ENCODE measurements at places on chromosomes 3 and 15.
A peak's percentile ranks its signal among the peaks of the same experiment; 100 is the strongest.

DNA sequence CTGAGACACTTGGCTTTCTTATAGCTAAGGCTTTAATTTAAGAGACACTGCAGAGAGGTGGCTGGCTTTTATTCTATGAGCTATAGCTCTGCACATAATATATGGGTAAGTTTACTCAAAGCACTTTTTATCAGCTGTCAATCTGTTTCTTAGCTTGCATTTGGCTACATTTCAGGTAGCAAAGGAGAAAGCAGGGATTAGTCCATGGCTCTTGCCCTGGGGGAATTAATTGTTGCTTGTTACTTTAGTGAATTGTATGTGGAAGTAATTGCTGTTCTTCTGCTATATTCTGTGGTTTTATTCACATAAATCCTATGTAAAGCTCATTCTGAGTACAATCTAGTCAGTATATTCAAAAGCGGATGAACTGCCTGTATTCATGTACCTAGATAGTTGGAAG is 14.4 kb upstream of the CCDC39 start:
- DNase-seq = peak; percentile 74

DNA sequence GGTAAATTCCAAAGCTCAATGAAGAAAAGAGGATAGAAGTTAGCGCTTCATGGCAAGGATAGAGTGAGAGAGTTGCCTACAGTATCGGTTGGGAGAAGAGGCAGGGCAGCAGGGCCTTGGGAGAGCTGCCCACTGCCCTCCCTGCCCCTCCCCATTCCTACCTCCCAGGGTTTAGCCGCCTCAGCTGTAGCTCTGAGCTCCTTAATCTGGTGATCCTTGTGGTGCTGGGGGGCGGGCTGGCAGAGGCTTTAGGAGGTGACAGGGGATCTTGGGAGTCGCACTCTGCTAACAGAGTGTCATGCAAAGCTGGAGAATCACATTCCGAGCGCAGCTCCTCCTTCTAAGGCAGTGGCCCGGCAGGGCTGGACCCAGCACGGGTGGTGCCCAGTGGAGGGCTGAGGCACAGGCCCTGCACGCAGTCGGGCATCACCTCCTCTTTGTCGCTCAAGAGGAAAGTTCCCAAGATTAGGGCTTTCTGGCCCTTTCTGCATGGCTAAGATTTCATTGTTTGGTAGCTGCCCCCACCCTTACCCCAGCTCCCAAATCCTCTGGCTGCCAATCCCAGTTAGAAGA is 57.1 kb upstream of the POLG start:
- no peak for DNase-seq

DNA sequence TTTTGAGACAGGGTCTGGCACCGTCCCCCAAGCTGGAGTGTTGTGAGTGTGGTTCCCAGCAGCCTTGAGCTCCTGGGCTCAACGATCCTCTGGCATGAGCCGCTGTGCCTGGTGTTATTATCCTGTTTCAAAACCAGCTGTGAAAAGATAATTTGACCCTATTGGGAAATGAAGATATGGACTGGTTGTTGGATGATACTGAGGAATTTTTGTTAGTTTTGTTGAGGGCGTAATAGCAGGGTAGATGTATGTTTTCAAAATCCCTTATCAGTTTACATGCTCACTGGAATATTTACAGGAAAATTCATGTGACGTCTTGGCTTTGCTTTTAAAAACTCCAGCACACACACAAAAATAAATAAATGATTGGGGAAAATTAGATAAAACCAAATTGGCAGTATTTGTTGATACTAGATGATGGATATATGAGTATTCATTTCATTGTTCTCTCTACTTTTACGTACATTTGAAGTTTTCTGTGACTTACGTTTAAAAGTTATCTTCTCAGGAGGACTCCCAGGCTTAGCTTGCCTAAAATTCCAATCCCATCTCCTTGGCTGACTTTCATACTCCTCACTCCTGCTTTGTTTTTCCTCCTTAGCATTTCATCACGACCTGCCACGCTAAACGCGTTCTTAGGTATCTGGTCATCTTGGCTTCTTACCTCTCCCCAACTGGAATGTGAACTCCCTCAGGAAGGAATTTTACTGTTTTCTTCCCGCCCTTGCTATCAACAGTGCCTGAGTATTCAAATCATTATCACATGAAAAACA is 56.8 kb upstream of the TFRC start:
- no peak for DNase-seq

DNA sequence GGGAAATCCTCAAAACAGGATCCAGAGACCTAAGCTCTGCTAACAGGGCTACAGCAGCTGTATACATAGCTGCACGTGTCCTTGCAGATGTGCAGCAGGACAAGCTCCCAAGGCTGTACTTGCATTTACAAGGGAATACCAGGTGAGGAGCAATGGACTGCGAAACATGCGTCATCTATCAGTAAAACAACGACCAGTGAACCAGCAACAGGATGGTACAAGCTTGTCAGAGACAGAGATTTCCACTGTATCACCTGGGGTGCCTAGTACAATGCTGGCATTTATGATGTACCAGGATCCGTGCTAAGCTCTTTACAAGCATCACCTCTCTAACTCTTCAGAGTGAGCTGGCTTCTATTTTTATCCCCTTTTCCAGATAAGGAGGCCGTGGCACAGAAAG is 227.3 kb downstream of the FOXP1 start:
- no peak for DNase-seq

DNA sequence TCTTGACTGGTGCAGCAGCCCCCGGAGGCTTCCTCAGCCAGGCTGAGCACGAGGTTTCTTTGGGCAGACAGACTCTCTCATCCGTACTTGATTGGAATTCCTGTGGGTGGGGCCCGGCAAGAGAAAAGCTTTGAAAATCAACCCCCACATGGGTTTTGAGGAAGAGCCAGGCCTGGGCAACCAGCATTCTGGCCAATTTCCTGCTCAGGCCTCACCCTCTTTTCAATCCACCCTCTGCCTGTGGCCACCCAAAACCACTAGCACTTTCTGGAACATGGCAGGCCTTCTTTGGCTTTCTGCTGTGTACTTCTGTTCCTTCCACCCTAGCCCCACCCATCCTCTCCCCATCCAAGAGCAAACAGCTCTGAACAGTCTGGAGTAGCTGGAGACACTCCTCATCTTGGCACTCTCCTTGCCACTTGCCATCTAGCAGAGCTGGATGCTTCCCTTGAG is 5.9 kb downstream of the MYO5C start:
- DNase-seq = no peak

GRCh38 chr3:68239542-68239941 is 585.1 kb upstream of the SUCLG2 start:
- DNase-seq = peak; percentile 64

GRCh38 chr15:40328751-40329150 is 5.3 kb downstream of the INAFM2 start:
- no peak for DNase-seq

- no peak for DNase-seq
Measured at GRCh38 chr15:82832601-82833361, 23.4 kb downstream of the WHAMM start.
